ENCODE measurements at places on chromosomes 3 and 15.

GRCh38 chr3:135927155-135927554 is 38.4 kb upstream of the PPP2R3A start:
- no peak for DNase-seq

GRCh38 chr3:127491323-127491722 is 99.2 kb downstream of the TPRA1 start:
- DNase-seq = no peak

GRCh38 chr15:75867449-75867848 is 24.2 kb downstream of the UBE2Q2 start:
- no peak for DNase-seq

DNA sequence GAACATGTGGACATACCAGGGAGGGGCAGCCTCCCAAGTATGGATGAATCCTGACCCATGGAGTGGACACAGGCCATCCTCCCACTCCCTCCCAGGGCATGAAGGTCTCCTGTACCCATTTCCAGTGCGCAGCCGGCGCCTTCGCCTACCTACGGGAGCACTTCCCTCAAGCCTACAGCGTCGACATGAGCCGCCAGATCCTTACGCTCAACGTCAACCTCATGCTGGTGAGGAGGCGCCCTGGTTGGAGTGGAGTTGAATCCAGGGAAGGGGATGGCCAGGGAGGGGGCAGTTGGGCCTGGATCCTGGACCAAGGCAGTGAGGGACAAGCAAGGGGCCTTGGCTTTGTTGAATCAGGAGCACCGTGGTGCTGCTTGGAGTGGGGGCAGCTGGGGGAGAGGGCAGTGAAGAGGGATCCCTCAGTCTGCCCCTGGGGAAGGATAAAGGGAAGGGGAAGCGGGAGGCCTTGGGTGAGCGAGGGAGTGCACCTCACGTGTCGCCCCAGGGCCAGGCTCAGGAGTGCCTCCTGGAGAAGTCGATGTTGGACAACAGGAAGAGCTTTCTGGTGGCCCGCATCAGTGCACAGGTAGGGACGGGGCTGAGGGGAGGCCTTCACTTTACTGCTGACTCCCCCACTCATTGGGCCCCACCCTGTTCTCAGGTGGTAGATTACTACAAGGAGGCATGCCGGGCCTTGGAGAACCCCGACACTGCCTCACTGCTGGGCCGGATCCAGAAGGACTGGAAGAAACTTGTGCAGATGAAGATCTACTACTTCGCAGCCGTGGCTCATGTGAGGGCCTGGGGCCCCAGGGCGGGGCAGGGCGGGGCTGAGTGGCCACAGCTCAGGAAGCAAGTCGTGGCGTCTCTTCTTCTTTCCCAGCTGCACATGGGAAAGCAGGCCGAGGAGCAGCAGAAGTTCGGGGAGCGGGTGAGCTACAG is 25.3 kb downstream of the PTPN23 start:
- DNase-seq = no peak

- DNase-seq = peak; percentile 1
Measured at GRCh38 chr15:42155546-42156242, 742 bp downstream of the PLA2G4F start.

DNA sequence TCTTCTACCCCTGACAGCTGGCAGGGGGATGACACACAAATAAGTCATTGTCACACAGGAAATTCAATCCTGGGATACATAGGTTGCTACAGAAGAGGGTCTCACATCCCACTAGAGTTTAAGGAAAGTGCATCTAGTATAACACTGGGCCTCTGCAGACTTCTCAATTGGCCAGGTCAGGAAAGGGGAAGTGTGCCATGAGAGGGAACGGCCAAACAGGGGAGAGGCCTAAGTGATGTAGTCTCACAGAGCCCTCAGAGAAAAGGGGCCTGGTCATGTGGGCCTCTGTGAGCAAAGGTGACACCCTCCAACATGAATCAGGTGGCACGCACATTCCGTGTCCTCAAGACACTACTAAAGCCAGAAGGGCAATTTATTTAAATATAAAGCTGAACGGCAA is 11.2 kb downstream of the ZXDC start:
- DNase-seq = no peak

- peak; percentile 20 for DNase-seq
Measured at GRCh38 chr3:161322781-161323568, 48.3 kb downstream of the SPTSSB start.

GRCh38 chr15:61033940-61034677 is 195.0 kb downstream of the RORA start:
- DNase-seq = no peak

DNA sequence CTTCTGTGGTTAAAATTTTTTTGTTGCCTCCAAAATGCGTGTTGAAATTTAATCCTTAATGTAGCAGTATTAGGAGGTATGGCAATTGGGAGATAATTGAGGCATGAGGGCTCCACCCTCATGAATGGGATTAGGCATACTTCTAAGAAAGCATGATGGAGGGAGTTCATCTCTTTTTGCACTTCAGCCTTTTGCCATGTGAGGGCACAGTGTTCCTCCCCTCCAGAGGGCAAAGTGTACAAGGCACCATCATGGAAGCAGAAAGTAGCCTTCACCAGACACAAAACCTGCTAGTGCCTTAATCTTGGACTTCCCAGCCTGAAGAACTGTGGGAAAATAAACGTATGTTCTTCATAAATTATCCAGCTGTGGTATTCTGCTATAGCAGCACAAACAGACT is 429.5 kb downstream of the ZIC1 start:
- DNase-seq = no peak

- DNase-seq = no peak
Measured at GRCh38 chr3:65930648-65931047, 108.1 kb downstream of the MAGI1 start.

DNA sequence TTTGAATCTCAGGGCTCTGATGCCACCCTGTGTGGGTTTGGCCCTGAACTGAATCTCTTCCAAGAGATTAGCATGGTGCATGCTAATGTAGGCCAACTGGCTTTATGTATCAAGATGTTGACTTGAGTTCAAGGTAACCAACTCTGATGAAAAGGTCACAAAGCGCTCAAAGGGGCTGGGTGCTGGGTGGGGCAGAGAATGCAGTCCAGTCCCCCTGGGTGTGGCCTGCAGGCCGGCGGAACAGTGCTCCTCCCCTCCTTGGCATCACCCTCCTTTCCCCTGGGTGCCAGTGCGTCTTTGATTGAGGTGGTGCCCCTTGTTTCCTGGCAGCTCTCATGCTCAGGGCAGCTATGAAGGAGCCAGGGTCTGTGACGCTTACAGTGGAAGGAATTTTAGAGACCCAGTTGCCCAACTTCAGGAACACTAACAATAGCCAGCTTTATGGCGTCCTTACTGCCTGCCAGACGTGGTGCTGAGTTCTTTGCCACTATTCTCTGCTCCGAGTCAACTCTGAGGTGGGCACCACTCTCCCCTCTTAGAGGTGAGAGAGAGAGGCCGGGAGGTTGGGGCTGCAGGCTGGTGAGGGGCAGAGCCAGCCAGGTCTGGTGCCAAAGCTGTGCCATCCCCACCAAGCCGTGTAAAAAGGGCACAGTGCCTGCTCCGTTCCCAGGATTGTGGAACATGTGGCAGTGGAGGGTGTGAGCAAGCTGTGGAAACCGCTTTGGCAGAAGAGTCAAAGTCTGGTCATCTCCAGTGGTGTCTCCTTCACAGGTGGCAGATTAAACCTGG is 9.8 kb downstream of the SYNM start:
- no peak for DNase-seq

DNA sequence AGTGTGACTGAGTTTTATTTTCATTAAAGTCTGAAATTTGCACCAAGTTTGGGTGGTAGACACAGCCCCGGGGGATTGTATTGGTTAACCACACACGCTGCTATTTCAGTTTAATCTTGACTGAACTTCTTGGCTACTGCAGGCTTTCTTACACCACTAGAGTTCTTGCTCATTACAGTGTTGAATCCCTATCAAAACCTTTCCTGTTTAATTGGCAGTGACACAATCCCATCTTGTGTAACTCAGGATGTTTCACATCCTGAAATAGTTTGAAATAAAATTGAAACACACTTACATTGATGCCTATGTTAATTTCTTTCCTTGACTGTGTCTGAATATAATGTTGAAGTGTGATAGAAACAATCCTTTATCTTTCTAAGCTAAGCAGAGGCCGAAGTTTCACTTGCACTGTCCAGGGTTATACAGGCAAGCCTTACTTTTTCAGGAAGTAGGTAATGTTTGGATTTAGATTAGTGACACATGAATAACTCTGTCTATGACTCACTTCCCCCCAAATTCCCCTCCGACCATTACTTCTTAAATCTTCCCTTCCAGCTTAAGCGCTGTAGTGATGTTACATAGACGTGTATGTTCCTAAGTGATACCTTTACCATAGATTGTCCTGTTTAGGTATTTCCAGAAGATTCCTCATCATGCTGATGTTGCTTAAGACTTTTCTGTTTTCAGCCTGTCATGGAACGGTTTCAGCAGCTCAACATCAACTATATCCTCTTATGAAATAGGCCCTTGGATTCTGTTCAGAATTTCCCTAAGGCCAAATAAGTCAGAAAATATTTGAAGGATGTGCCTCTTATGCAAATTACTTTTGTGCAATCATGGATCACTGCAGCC is 16.8 kb downstream of the ATG7 start:
- no peak for DNase-seq

All from NCI-H774 (cell line).